ENCODE measurements at places on chromosomes 6 and 20.

- DNase-seq = no peak
These were observed 91.8 kb upstream of the BACH2 start for GRCh38 chr6:90388395-90388794.

GRCh38 chr6:105072798-105073199, 107.0 kb downstream of the POPDC3 start:
- DNase-seq = no peak

DNA sequence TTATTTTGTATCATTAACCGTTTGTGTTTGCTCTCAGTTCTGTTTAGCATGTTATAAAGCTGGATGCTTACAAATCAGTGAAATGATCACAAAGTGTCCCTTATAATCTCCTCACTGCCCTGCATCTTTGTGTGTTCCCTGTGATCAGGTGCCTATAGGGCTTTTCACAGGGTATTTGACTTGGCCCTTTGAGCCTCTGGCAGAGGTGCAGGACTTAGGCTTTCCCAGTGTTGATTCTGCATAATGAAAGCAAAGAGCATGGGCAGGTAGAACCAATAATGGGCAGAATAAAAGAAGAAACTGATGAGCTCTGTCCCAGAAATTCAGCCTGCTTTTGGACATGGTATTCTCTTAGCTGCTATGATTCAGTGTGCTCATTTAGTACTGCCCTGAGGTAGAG, 16.9 kb upstream of the PBOV1 start:
- DNase-seq = no peak

- DNase-seq = no peak
These were observed 1.2 kb downstream of the POU5F1 start for GRCh38 chr6:31169123-31169857.

GRCh38 chr20:16675001-16675564, 54.7 kb upstream of the SNRPB2 start:
- peak; percentile 58 for DNase-seq
